Activated naive CD4-positive, alpha-beta T cell treated with anti-CD3 and anti-CD28 coated beads, Interleukin-2, amount 10 ng/mL, durations not matched to agents 7 days and 5 days (primary cell): ENCODE measurements at places on chromosomes 6 and 20.

- no peak for DNase-seq
Observed at GRCh38 chr6:170006900-170007467, 255.6 kb downstream of the ERMARD start.

DNA sequence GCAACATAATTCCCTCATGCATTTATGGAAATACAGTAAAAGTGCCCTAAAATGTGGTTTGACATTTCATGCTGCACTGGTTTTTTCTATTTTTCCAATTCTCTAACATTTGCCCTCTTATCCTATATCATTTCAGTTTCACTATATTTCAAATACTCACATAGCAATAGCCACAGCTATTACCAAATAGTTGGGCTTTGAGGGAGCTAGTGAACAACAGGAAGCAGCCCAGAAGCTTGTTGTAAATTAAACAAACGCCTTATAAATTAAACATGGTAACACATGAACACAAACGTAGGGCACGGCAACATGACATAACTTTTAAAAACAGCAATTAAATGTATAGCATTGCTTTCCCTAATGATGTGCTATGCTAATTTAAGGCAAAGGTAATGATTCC is 469.0 kb downstream of the CDC5L start:
- DNase-seq: no peak

DNA sequence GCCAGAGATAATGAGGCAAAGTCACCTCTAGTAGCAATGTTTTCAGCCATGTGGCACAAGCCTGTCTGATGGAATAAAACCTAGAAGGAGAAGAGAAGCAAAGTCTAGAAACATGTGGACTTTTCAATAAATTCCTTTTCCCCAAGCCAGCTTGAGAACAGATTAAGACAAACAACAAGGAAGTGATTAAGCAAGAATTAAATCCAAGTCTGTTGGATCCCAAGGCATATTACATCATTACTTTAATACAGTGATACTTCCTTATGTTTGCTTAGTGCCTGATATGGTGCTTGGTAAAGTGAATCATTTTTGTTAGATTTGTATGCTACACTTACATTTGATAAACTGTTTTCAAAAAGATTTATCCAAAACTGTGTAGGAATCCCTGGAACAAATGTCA is 260.3 kb upstream of the FAM83B start:
- DNase-seq: no peak

DNA sequence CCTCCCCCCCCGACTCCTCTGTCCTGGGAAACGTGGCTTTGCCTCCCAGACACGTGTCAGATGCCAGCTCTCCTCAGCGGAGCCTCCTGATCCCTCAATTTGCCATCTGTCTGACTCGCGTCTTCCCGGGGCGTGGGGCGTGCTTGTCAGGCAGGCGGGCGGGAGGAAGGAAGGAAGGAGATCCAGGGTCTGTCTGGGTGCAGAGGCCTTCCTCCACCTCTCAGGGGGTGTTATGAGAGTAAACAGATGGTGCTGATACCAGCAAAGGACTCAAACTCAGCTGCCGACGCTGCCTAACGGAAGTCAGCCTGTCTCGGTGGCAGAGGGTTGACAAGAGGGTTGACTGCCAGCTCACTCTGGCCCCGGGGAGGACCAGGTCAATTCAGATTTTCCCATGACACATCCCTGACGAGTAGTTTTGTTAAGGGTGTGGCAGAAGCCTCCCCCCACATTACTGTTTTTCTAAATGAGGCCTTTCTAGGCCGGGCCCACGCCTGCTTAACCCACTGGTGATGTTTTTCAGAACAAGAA is 17.0 kb downstream of the UQCC2 start:
- DNase-seq: peak; percentile 72

- DNase-seq: no peak
Observed at GRCh38 chr6:163192591-163192990, 221.9 kb upstream of the QKI start.

DNA sequence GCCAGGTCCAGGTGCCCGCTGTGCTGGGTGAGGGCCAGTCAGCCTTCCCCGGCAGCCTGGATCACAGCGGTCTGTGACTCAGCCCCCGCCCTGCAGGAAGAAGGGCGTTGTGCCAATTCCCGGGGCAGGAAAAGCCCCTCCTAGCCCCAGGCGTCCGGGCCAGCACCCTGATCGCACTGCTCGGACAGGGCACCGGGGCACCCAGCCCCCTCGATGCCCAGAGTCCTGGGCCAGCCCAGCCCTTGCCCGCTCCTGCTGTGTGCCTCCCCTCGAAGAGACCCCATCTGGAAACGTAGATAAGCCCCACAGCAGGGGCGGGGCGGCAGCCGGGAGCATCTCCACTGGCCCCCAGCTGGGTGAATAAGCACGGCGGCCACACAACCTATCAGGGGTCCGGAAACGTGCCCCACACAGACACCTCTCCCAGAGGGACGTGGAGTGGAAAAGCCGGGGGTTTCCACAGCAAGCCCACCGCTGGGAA is 9.9 kb downstream of the LAMA5 start:
- DNase-seq: no peak
